ENCODE measurements at places on chromosomes 12 and 14. TPM values are rescaled to one million over a fixed set of nuclear protein-coding genes. Genes with fewer than 3 reads are reported as not detected.

Gene INHBE
- 0.59 TPM for total RNA-seq

DNA sequence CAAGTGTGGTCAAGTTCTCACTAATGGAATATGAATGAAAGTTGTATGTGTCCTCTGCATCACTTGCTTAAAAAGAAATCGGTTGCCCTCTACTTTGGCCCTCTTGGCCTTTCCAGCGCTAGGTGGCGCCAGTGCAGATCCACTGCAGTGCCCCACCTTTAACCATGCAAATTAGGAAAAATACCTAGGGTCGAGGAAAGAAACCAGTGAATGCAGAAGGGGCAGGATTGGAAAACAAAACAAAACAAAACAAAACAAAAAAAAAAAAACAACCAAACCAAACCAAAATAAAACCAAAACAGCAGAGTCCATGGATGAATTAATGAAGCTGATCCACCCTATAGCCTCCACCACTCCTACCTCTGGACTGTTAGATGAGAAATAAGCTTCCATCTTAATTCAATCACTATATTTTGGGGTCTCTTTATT lies 12.9 kb upstream of the NEMF start:
- H3K4me3 ChIP-seq = no peak overlapping the region
- H3K4me1 ChIP-seq = peaks cover 25% of the 10 kb centered on the region
- H3K36me3 ChIP-seq = peaks cover 3% of the 10 kb centered on the region
- no peaks in the 10 kb centered on the region for H3K27me3 ChIP-seq

DNA sequence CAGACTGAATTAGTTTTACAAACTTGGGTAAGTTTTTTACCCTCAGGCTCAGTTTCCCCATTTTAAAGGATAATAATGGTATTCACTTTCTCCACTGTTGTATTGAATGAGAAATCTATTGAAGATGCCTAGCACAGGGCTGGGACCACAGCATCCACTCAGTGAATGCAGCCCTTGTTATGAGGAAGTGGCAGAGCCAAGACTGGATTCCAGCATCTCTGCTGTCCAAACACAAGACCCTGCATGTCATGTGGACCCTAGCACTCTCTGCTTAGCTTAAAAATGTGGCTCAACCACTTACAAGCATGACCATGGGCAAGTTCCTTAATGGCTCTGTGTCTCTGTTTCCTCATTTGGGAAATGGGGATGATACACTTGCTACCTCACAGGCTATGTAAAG lies 24.1 kb upstream of the TRIM9 start:
- H3K27me3 ChIP-seq = peaks cover 5% of the 10 kb centered on the region
- no peak for DNase-seq
- H3K27ac ChIP-seq = no peak overlapping the region
- no peak overlapping the region for H3K4me3 ChIP-seq
- H3K36me3 ChIP-seq = no peaks in the 10 kb centered on the region

GRCh38 chr14:96592591-96593386 lies 90.6 kb downstream of the PAPOLA start:
- H3K27me3 ChIP-seq = no peaks in the 10 kb centered on the region
- no peaks in the 10 kb centered on the region for H3K36me3 ChIP-seq
- DNase-seq = no peak

DNA sequence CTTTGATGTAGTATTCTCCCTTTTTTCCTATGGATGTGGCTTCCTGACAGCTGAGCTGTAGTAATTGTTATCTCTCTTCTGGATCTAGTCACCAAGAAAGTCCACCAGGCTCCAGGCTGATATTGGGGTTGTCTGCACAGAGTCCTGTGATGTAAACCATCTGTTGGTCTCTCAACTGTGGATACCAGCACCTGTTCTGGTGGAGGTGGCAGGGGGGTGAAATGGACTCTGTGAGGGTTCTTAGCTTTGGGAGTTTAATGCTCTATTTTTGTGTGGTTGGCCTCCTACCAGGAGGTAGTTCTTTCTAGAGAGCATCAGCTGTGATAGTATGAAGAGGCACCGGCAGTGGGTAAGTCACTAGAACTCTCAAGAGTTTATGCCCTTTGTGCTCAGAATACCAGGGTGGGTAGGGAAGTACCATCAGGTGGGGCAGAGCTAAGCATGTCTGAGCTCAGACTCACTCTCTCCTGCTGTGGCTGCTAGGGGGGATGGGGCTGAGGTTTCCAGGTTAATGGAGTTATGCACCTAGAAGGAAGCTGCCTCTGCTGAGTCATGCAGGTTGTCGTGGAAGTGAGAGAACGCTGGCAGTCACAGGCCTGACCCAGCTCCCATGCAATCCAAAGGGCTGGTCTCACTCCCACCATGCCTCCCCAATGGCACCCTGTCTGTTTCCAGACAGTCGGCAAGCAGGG lies 3.0 kb upstream of the TAS2R14 start:
- no peaks in the 10 kb centered on the region for H3K27me3 ChIP-seq
- H3K4me1 ChIP-seq = no peaks in the 10 kb centered on the region
- no peak overlapping the region for H3K4me3 ChIP-seq
- no peak overlapping the region for H3K27ac ChIP-seq

Gene CLEC2D
- total RNA-seq = 2.3 TPM

DNA sequence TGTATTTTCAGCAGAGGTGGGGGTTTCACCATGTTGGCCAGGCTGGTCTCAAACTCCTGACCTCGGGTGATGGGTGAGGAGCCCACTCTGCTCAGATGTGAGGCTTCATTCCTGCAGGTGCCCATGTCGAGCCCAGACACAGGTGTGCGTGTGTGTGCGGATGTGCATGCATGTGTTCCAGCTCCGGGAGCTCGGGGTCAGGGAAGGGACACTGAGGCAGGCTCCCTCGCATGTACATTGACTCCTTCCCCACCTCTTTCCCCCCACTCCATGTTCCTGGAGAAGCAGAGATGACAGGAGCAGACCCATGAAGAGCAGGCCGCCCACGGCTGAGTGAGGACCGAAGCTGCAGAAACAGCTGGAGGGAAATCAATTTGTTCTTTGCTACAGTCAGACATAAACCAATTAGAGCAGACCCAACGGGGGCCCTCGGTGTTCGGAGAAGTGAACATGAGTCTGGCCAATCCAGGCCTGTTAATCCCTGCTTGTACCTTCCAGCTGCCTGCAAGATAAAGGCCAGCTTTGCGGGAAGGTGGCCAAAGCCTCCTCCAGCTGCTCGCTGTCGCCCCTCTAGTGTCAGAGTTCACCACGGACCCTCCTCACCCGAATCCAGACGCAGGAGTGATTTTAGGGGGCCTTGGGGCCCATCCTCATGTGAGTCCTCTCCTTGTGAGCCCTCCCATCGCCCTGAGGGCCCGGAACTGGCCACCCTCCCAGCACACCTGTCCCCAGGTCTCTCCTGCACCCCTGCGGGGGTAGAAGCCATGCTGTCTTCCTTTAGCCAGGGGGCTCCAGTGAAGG lies 321.0 kb upstream of the RTL1 start:
- 0 out of 2 replicates have a peak, but pooled peaks cover 2% of the 10 kb centered on the region for H3K4me1 ChIP-seq
- H3K27me3 ChIP-seq = no peaks in the 10 kb centered on the region
- DNase-seq = no peak
- no peak overlapping the region for H3K4me3 ChIP-seq
- no peaks in the 10 kb centered on the region for H3K36me3 ChIP-seq
- H3K27ac ChIP-seq = no peak overlapping the region

GRCh38 chr12:12759234-12759915 lies 26.1 kb upstream of the APOLD1 start:
- peak; percentile 54 for DNase-seq
- peaks cover 25% of the 10 kb centered on the region for H3K4me1 ChIP-seq
- no peaks in the 10 kb centered on the region for H3K27me3 ChIP-seq
- H3K27ac ChIP-seq = peak overlapping the region; percentile 94
- peak overlapping the region; percentile 43 for H3K4me3 ChIP-seq

GRCh38 chr14:36270191-36270590 lies 50.2 kb downstream of the MBIP start:
- DNase-seq = no peak
- peaks cover 18% of the 10 kb centered on the region for H3K27me3 ChIP-seq
- H3K4me1 ChIP-seq = no peaks in the 10 kb centered on the region
- no peak overlapping the region for H3K27ac ChIP-seq
- H3K4me3 ChIP-seq = no peak overlapping the region
- H3K36me3 ChIP-seq = no peaks in the 10 kb centered on the region

DNA sequence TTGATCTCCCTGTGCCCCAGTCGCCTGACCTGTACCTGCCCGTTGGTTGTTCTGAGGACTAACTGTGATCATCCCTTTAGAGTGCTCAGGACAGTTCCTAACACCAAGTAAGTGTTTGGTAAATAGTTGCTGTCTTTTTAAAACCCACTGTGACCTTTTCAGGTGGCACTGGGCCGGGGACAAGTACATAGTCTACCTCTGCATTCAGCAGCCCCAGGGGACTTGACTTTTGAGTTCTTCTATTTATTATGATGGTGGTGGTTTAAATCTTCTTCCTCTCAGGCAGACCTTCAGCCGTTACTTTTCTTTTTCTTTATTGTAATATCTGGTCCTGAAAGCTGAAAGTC lies 38.8 kb downstream of the EVL start:
- H3K4me1 ChIP-seq = no peaks in the 10 kb centered on the region
- H3K4me3 ChIP-seq = no peak overlapping the region
- DNase-seq = no peak
- H3K36me3 ChIP-seq = no peaks in the 10 kb centered on the region

- H3K4me1 ChIP-seq = no peaks in the 10 kb centered on the region
- no peak overlapping the region for H3K4me3 ChIP-seq
- no peaks in the 10 kb centered on the region for H3K36me3 ChIP-seq
These were observed 1031.2 kb upstream of the TMEM132C start for GRCh38 chr12:127235761-127236160.

- no peak overlapping the region for H3K4me3 ChIP-seq
- H3K36me3 ChIP-seq = no peaks in the 10 kb centered on the region
- no peak for DNase-seq
- no peaks in the 10 kb centered on the region for H3K27me3 ChIP-seq
These were observed 221.3 kb downstream of the ANO2 start for GRCh38 chr12:5723711-5724252.

Gene P2RX7
- 0.23 TPM for total RNA-seq

GRCh38 chr12:64610660-64611340 lies 505 bp downstream of the RASSF3 start:
- peaks cover 30% of the 10 kb centered on the region for H3K4me1 ChIP-seq
- no peak for DNase-seq
- peak overlapping the region; percentile 90 for H3K27ac ChIP-seq

DNA sequence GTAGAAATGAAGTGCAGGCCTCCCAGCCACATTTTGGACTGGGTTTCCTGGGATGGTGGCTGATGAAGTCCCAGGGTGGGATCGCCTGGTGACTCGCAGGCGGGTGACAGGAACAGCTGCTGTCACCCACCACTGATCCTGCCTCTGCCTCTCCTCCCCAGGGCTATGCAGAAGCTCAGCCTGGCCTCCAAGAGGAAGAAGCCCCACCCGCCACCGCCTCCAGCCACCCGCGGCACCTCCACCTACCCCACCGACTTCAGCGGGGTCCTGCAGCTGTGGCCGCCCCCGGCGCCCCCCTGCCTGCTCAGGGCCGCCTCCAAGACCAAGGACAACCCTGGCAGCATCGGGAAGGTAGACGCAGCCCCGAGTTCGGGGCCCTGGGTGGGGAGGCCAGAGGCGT lies 28.3 kb downstream of the KIF26A start:
- no peak overlapping the region for H3K27ac ChIP-seq
- DNase-seq = no peak
- no peaks in the 10 kb centered on the region for H3K27me3 ChIP-seq
- H3K4me3 ChIP-seq = no peak overlapping the region
- H3K4me1 ChIP-seq = no peaks in the 10 kb centered on the region
- no peaks in the 10 kb centered on the region for H3K36me3 ChIP-seq

- H3K36me3 ChIP-seq = no peaks in the 10 kb centered on the region
- H3K4me3 ChIP-seq = no peak overlapping the region
- DNase-seq = no peak
These were observed 18.9 kb downstream of the CCDC88C start for GRCh38 chr14:91398707-91399106.

Gene EID3
- 18.5 TPM for total RNA-seq

Gene COQ6
- 18.5 TPM for total RNA-seq

DNA sequence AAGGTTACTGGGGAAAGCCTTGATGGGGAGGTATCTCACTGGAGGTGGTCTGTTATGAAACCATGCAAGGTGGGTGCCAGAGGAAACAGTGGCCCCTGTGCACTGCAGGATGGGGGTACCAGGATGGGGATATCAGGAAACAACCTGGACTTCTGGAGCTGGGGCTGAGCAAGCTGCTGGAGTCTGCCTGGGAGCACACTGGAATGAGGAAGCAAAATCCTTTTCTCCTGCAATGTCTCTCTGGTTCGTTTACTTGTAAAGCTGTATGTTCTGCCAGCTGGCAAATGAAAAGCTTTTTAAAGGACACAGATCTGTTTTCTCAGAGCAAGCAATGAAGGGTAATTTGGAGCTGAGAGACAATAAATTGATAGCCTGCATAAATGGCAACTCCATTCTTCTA lies 23.2 kb upstream of the SERPINA1 start:
- no peak overlapping the region for H3K4me3 ChIP-seq
- no peaks in the 10 kb centered on the region for H3K27me3 ChIP-seq
- no peak for DNase-seq
- H3K36me3 ChIP-seq = no peaks in the 10 kb centered on the region
- no peaks in the 10 kb centered on the region for H3K4me1 ChIP-seq

- no peaks in the 10 kb centered on the region for H3K27me3 ChIP-seq
- no peaks in the 10 kb centered on the region for H3K36me3 ChIP-seq
- no peak overlapping the region for H3K27ac ChIP-seq
- DNase-seq = no peak
These were observed 4.1 kb upstream of the KIF26A start for GRCh38 chr14:104134061-104134965.
